ENCODE measurements at places on chromosomes 2 and 18.

- no peak for DNase-seq
Observed at GRCh38 chr2:57516698-57517340, 529.8 kb upstream of the VRK2 start.

DNA sequence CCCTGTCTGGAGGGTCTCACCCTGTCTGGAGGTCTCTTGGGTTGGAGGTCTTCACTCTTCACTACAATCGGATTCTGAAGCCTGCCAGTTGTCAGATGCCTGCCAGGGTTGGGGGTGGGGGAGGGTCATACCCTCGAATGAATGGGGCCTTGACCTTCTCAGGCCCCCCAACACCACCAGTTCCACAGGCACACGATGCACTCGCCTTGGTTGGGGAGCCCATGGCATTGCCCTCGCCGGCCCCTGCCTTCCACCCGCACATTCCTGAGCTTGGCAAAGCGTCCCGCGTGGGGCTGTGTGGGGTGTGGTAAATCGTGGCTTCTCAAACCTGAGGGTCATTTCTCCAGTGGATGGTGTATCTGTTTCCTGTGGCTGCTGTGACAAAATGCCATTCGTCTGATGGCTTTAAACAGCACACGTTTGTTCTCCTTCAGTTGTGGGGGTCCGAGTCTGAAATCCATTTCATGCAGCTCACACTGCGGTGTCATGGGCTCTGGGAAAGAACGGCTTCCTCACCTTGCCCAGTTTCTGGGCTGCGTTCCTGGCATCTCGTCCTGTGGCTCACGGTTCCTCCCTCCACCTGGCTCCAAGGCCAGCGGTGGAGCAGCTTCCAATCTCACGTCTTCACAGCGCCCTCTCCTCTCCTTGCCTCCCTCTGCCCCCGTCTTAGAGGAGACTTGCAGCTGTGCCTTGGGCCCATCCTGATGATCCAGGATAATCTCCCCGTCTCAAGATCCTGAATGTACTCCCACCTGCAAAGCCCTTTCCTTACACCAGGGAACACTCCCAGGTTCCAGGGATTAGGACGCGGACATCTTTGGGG lies 38.0 kb upstream of the HPCAL1 start:
- no peak for DNase-seq

DNA sequence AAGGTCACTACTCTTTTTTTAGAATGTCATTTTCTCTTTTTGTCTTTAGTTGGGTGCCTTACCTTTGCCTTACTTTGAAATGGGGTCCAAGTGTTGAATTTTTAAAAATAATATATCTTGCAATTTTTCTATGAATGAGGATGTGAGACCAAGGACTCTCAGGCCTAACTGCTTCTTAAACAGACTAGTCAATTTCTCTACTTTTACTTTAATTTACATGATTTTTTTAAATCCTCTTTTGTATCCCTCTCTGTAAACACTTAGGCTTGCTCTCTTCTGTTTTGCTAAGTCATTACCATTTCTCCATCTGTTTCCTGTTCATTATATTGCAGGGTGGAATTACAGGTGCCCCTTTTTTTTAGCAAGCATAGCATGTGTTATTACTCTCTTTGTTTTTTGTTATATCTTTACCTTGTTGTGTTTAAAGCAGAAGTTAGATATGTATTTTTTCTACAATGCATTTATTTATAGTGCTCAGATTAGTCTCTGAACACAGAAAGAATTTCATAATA lies 261.8 kb downstream of the SPAG16 start:
- DNase-seq, result no peak

DNA sequence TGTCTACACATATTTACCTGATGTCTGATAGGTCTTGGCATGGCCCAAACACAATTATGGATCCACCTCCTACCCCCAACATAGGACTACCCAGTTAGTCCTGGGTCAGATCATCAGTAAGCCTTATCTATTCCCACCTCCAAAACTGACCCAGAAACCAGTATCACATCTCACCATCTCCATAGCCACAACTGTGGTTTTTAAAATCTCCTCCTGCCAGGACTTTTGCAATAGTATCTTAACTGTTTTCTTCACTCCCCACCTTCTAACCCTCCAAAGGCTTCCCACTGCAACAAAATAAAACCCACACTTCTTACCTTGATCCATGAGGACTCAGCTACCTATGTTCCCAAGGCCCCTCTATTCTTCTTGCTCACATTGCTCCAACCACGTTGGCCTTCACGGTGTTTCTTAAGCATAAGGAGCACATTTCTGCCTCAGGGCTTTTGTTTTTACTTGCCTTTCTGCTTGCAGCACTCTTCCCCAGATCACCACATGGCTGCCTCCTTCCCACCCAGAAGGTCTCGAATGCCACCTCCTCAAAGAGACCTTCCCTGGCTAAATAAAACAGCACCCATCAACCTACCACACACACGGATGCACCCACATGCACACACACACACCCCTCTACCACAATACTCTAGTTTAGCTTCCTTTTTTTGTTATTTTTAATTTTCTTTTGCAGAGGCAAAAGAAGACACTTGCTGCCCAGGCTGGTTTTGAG lies 125.9 kb upstream of the SLC1A4 start:
- no peak for DNase-seq

DNA sequence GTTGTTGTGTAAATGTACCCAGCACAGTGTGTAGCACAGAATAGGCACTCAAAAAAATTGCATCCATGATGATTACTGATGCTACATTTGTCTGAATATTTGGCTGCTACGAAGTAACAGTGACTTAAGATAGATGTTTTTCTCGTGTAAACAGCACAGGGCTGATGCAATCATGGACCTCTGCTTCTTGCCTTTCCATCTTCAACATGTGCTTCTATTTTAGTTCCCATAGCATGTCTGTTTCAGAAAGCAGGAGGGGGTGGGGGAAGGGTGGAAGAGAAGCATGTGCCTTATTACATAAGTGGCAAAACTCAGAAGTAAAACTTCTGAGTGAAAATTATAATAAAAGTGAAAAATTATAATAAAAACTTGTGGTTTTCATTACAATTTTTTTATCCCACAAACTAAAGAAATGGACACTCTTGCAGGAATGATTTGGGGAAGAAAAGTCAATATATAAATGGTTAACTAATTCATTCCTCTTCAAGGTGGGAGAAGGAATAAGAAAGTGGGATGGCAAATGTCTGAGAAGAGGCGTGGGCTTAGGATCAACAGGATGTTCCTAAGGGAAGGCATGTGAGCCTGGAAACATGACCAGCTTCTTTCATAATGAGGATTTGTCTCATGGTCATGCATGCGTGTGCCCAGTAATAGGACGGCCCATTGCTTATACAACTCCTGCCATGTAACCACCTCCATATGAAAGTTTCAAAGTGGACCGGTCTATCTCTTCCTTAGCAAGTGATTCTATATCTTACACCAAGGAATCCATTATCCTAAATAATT lies 27.2 kb downstream of the CCBE1 start:
- DNase-seq, result no peak

- peak; percentile 2 for DNase-seq
Observed at GRCh38 chr18:71784777-71785176, 759.4 kb downstream of the CBLN2 start.

DNA sequence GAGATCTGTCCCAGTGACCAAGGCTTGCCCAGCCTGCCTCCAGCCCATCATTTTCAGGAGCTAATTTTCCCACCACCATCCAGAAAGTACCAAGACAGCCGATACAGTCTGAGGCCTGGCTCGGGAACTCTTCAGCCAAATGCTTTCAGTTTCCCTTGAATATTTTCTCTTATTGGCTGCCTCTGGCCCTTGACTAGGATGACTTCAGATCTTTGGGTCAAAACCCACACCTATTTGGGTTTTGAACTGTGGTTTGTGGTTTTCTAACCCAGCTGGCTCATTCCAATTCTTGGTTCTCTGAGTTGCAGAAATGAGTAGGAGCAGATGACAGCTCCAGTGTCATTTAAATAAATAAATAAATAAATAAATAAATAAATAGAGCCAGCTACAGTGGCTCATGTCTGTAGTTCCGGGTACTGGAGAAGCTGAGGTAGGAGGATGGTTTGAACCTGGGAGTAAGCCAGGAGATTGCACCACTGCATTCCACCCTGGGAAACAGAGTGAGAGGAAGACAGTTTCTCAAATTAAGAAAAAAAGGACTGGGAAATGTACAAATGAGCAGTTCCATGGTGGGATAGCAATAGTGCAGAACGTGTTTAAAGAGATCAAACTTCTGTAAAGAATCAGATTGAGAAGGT lies 465.0 kb upstream of the SOX11 start:
- no peak for DNase-seq

GRCh38 chr2:216017365-216017764 lies 4.0 kb upstream of the MREG start:
- no peak for DNase-seq

DNA sequence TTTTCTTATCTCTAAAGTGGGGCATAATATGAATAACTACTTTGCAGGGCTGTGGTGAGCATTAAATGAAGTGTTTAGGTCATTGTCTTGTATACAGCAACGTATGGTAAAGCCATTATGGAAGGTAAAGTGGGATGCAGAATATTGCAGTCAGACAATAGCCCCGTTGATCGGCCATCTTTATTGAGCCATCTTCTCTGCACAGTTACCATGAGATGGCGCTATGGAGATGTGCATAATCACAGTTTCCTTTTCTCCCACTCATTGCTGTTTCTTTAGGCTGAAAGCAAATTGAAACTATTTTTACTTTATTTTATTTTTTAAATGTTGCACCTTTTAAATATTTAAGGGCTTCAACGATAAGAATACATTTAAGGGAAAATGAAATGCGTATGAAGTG lies 108.9 kb downstream of the THSD7B start:
- peak; percentile 22 for DNase-seq

- no peak for DNase-seq
Observed at GRCh38 chr2:214740867-214741395, 68.6 kb downstream of the BARD1 start.

DNA sequence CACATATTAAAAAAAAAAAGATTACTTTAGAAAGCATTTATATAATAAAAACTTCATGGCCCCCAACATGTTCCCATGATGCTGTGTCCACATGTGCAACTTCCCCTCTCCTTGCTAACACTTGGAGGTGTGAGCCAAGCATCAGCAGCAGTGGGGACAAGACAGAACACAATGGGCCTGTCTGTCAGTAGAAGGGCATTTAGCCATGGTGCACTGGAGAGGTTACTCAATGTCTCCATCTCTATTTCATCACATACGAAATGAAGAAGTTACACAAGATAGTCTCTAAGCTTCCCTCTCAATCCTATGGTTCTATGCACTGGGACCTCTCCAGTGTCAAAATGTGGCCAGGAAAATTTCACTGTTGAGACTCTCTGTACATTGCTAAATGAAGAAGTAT lies 2.5 kb downstream of the VIT start:
- DNase-seq, result no peak

GRCh38 chr18:26051843-26052242 lies 38.6 kb downstream of the SS18 start:
- no peak for DNase-seq

GRCh38 chr2:68344031-68344430 lies 21.1 kb upstream of the PLEK start:
- DNase-seq, result no peak

DNA sequence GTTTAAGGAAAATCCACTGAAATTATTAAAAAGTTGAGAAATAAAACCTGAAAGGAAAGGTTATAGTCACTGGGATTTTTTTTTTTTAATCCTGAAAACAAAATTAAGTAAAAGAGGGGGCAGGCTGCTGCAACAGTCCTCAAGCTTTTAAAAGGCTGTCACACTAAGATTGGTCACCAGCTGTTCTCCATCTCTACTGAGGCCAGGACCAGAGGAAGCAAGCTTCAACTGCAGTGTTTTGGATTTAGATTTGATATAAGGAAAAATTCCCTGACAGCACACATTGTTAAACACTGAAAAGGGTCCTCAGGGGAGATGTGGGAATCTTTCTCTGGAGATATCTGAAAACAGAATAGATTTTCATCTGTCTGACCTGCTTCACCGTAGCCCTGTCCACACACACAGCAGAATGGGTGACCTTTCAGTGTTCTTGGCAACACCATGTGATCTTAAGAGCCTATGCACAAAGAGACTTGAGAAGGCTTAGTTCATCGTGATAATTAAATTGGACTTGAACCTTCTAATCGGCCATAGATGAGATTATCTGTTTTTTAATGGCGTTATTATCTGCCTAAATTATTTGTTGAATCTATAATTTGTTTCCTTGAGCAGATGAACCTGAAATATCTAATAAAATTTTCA lies 132.0 kb upstream of the BOD1L2 start:
- DNase-seq, result no peak

DNA sequence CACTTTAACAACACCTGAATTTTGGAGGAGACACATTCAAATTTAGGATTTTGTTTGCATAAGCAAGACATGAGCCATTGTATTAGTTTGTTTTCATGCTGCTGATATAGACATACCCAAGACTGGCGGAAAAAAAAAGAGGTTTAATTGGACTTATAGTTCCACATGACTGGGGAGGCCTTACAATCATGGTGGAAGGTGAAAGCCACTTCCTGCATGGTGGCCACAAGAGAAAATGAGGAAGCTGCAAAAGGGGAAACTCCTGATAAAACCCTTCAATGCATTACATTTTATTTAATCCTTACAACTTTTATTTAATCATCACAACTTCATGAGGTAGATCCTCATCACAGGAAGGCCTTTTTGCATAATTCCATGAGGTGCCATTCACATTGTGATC lies 242.0 kb upstream of the STON1 start:
- DNase-seq, result no peak

- DNase-seq, result no peak
Observed at GRCh38 chr2:25190536-25190935, 22.2 kb upstream of the POMC start.

- peak; percentile 55 for DNase-seq
Observed at GRCh38 chr2:11582862-11583752, 49.3 kb downstream of the GREB1 start.

- no peak for DNase-seq
Observed at GRCh38 chr18:48029296-48029986, 99.0 kb upstream of the SMAD2 start.

GRCh38 chr2:30641765-30642345 lies 165.4 kb downstream of the CAPN13 start:
- no peak for DNase-seq

- no peak for DNase-seq
Observed at GRCh38 chr18:35835833-35836232, 136.6 kb upstream of the RMP24 start.

- DNase-seq, result no peak
Observed at GRCh38 chr18:45416168-45416567, 199.1 kb upstream of the SLC14A2 start.

All from iPS DF 6.9 (cell line).